ENCODE measurements at places on chromosomes 11 and 22.

DNA sequence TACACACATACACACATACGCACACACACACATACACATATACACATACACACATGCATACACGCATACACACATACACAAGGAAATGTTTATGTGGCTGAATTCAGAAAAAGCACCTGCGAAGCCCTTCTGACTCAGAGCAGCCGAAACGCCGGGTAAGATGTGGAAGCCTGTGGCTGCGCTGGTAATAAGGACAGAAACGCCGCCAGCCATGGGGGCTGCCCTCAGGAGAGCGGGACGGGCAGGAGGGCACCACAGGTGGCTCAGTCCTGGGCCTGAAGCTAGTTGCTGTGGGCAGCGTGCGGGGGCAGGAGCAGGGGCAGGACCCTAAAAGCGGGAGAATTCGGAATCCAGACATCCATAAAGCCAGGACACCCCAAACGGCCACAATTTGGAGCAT lies 378.3 kb downstream of the BRD1 start:
- no peak for DNase-seq

GRCh38 chr11:63635762-63636465 lies 21.7 kb upstream of the PLAAT3 start:
- DNase-seq, result no peak

DNA sequence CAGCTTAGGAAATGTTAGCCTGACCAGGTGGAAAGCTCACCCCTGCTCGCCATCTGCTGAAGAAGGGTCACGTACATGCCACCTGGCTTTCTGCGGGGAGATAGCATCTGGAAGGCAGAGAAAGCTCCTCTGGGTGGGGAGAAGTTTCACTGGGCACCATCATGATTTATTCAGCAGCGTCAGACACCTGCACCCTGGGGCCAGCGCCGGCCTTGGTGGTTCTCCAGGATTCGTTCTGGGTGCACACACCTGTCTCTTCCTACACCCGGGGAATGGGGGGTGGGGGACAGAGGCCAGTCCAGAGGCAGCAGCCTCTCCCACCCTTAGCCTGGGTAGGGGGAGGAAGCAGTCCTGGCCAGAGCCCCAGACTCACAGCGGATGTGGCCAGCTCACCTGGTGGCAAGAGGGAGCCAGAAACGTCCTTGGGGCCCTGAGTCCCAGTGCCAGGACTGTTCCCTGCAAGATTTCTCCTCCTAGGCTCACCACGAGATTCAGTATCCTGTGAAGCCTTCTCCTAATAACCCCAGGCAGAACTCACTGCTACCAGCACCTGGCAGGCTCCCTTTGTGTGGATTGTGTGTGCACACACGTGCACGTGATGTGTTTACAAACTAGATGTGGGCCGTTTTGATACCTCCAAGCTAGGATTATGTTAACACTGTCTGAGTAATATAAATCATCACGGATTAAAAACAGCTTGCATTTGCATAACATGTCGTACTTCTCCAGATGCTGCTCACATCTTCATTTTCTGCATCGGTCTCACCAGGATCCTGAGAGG lies 17.3 kb upstream of the RASD2 start:
- no peak for DNase-seq

DNA sequence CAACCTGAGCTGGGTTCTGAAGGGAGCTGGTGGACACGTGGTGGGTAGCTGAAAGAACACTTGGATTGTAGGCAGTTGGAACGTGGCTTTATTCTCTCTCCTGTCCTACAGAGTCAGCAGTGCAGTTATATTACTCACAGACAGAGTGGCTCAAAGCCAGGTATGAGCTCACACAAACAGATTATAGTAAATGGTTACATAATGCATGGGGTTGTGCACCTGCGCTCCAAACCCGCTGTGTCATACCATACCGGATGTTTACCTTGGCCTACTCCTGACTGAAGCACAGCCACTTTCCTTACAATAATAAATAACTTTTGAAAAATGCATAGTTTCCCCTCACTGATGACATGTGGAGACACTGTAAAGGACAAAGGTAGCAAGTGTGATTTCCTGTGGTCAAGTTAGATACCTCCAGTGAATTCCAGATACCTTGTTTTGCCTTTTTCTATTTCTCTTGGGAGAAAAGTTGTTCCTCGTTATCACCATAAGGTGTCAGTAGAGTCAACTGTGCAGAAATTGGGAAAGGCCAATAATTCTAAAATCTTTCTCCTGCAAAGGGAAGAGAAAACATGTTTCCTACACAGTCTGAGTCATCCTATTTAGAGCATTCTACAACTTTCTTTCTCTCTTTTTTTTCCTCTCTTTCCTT lies 13.5 kb downstream of the MS4A6A start:
- no peak for DNase-seq

GRCh38 chr22:49009359-49010063 lies 818.2 kb downstream of the BRD1 start:
- DNase-seq, result no peak

GRCh38 chr11:33861386-33861785 lies 30.5 kb downstream of the LMO2 start:
- DNase-seq, result no peak

DNA sequence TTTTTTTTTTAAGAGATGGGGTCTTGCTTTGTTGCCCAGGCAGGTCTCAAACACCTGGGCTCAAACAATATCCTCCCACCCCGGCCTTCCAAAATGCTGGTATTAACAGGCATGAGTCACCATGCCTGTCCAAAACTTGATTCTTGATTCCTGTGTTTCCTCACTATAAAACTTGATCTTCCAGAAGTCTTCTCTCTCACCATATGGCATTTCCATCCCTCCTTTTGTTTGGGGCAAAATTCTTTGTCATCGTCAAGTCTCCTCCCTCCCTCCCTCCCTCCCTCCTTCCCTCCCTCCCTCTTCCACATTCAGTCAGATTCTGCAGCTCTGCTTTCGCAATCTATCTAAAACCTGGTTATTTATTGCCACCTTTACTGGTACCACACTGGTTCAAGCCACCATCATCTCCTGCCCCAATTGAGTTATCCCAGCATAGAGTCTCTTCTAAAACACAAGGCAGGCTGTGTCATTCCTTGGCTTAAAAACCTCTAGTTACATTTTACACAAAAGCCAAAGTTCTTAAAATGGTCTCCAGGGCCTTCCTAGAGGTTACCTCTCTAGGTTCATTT lies 65.0 kb upstream of the HORMAD2 start:
- no peak for DNase-seq

GRCh38 chr11:34149786-34150185 lies 44.4 kb downstream of the NAT10 start:
- DNase-seq, result no peak

GRCh38 chr11:100546714-100547113 lies 140.4 kb upstream of the ARHGAP42 start:
- no peak for DNase-seq

DNA sequence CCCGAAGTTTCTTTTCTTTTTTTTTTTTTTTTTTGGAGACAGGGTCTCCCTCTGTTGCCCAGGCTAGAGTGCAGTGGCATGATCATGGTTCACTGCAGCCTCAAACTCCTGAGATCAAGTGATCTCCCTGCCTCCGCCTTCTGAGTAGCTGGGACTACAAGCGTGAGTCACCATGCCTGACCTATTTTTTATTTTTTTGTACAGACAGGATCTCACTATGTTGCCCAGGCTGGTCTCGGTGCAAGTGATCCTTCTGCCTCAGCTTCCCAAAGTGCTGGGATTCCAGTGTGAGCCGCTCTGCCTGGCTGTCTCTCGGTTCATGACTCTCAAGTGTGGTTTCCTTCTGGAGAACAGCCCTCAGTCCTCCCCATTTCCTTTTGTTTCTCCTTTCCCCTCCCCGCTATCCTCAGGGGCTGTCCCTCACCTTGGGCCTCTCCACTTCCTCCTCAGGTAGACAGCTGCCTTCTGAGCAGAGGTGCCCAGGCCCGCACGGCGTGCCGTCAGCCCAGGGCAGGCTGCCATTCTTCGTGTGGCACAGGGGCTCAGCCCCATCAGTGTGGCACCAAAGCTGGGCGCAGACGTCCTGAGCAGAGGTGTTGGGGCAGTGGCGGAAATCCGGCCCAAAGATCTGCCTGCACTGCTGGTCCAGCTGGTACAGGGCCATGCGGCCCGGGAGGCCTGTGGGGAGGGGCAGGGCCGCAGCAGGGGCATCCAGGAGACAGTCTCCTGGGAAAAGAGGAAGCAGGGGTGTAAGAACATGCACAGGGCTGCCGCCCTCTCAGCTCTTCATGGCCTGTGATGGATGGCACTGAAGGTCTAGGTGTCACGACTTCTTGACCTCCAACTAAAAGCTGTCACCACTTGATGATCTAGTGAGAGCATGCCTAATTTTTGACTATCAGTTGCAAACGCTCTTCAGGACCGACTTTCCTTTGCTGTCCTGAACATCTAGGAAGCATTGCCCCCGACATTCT lies 14.0 kb downstream of the ADAMTS8 start:
- no peak for DNase-seq

- no peak for DNase-seq
Measured at GRCh38 chr11:117427356-117427874, 99.8 kb downstream of the CEP164 start.

DNA sequence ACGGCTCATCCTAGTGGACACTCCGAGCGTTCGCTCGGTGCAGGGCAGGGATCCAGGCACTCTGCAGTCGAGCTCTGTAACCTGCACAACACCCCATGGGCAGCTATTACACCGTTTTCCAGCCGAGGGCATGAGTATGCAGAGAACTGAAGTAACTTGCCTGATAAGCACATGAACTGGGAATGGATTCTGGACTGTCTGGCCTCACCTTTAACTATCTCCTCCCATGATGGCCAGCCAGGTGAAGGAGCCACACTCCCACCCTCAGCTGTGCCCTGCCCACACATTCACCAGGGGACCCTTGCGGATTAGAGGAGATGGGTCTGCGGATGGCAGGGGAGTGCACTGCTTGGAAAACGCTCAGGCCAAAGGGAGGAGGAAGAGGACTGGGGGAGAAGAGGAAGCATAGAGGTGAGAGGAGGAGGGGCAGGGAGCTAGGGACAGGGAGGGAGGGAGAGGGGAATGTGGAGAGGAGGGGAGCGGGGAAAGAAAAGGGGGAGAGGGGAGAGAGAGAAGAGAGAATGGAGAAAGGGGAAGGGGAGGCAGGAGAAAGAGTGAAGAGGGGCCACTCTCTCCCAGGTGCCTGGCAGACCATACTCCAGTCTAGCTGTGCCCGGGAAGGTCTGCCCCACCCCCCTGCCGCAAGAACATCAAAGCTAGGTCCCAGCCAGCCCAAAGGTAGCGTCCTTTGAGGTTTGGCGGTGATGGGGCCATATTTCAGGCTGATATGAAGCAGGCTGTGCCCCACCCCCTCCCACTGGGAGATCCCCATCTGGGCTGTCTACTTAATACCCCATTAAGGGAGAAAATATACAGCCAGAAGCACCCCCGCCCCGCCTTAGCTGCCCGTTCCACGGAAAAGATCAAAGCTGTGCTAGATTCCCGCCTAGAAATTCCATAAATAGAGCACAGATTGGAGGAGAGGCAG lies 33.2 kb upstream of the TCF20 start:
- DNase-seq, result no peak

- DNase-seq, result no peak
Measured at GRCh38 chr11:112310419-112310818, 49.8 kb upstream of the PLET1 start.

DNA sequence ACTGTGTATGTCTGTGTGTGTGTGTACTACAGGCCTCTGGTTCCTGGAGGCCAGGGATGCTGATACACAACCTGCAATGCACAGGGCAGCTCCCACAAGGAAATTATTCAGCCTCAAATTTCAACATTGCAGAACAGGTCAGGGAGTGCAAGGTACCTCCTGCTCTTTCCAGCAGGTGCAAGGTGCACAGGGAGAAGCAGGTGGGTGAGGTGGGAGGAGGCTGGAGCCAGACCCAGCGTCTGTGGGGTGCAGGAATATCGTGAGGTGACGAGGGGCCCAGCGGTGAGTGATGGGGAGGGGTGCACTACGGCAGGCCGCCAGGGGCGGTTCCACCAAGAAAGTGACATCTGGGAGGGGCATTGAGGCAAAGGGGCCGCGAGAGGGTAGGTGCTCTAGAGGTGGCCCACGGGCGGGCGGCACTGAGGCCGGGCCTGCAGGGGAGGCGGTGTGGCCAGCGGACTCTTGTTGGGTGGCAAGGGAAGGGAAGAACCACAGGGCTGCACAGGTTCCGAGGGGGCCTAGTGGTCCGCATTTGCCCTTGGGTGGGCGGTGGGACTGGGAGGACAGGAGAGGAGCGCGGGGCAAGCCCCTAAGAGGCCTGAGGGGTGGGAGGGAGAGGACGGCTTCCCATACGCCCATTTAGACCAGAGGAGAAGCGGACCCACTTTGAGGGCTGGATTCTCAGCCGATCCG lies 21.6 kb downstream of the DGCR6L start:
- no peak for DNase-seq

GRCh38 chr11:119782739-119783072 lies 53.7 kb upstream of the NECTIN1 start:
- DNase-seq, result no peak

GRCh38 chr11:128908391-128909246 lies 17.5 kb downstream of the KCNJ5 start:
- peak; percentile 18 for DNase-seq

- DNase-seq, result no peak
Measured at GRCh38 chr11:77557553-77557952, 32.2 kb upstream of the AQP11 start.

DNA sequence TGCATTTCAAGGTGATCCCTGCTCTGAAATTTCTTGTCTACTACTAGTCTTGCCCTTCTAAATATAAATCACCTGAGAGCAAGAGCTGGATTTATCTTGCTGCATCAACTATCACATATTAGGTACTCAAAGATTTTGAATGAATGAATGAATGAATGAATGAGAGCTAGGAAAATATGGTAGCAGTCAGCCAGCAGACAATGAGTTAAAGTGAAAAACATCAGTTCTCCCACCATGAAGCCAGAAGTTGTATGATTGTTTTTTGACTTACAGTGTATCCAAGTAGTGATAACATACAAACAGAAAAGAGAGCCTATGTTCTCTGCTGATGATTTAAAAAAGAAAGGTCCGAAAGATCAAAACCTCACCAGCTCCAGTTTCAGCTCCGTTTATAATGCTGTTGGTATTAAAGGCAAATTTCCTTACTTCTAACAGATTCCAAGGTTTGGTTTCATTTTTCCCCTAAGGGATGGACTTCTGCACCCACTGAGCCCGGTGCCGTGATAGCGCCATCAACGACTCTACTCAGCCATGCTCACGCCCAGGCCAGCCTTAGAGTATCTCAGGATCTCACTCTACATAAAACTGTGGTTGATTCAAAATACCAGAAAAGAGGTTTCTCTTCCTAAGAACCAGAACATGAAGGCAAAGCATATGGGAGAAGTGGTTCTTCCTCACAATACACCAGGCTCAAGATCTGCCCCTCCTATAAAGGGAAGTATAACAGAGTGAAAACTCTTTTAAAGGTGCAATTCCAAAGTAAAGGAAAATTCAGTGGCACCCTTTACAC lies 92.0 kb downstream of the SGSM3 start:
- DNase-seq, result no peak

DNA sequence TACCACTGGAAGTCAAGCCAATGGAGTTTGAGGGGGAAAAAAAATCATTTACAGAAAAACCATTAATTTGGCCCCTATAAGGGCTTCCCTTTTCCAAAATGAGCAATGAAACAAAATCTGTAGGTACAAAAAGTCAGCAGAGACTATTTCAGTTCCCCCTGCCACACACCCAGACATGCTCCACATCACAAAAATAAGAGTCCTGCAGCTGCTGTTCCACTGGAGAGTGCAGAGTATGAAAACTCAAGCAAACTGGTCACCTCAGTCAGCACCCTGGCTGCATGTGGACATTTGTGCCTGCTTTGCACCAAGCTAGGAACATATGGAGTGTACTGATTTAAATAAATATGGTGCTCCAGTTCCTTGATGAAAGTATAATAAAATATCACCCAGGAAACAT lies 15.1 kb downstream of the POU2AF1 start:
- DNase-seq, result no peak

- DNase-seq, result no peak
Measured at GRCh38 chr11:31651208-31651607, 141.6 kb downstream of the ELP4 start.
